ENCODE measurements at places on chromosomes 1 and 21.

GRCh38 chr1:44250068-44250781, 37.0 kb downstream of the DMAP1 start:
- no peak for DNase-seq

DNA sequence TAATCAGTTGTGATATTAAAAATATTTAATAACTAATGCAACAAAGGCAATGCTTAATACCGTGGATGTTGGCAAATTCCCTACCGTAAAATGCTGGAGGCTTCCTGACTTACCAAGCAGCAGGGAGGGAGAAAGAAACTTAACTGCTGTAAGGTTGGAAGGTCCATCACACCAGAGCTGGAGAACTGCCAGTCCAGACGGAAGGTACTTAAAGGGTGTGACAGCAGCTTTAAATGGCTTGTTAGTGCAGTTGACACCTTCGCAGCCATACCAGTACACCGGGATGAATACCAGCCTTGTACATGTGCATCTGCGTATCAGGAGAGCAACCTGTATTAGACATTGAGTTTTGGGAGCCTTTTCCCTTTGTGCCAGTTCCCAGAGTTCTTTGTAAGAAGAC, 269.5 kb upstream of the NCAM2 start:
- no peak for DNase-seq

DNA sequence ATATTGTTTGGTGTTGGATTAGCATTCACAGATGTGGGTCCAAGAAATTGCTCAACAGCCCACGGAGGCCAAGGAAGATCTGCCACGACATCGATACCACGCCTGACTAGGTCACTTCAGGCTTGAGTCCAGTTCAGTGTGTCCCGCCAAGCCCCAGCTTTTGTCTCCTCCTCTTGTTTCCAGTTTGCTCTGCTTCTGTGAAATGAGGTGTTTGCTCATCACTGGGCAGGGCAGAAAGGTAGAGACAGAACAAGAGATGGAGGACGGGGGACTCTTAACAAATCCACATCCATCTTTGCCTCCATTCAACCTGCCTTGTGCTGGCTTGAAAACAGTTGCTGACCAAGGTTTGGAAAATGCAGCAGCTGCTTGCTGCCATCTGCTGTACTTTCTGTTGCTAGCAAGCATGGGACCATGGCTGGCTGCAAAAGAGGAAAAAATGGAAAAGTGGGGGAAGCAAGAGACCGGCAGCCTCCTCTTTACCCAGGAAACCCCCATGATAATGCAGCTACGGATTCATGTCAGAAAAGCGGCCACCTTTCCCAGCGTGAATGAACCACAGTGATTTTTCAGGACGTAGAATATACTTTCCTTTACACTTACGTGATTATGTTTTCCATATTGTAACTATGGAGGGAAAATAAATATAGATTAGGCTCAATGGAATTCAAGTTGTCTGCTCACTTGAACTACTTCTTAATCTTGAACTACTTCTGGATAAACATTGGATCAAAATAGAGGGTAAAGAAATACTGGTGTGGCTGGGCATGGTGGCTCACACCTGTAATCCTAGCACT, 80.2 kb upstream of the GREM2 start:
- DNase-seq: peak; percentile 38

- no peak for DNase-seq
Observed at GRCh38 chr1:40064797-40065499, 24.4 kb downstream of the CAP1 start.

- DNase-seq: no peak
Observed at GRCh38 chr1:198287916-198288315, 131.1 kb downstream of the NEK7 start.

- peak; percentile 4 for DNase-seq
Observed at GRCh38 chr21:39867198-39867650, at the start of gene PCP4. Gene PCP4 (plus strand): TSS chr21:39867438. CDS start chr21:39867502, 64 bp downstream.

GRCh38 chr1:202264300-202264699, 70.7 kb downstream of the LGR6 start:
- DNase-seq: no peak

DNA sequence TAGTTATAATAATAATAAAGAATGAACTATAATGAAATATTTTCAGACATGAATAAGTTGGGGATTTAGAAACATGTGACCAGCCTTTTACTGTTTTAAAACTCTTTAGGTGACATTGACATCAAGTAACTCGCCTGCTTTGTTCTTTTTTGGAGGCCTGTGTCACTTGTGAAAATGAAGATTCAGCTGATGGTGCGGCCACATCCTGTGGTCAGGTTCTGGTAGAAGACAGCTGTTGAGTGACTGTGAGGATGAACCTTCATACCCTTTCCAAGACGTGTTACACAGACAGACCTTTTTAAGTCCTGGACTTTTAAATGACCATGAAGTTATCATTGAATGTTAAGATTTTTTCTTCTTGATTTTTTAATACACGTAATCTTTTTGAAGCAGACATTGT, 10.3 kb downstream of the UTS2 start:
- DNase-seq: peak; percentile 6

DNA sequence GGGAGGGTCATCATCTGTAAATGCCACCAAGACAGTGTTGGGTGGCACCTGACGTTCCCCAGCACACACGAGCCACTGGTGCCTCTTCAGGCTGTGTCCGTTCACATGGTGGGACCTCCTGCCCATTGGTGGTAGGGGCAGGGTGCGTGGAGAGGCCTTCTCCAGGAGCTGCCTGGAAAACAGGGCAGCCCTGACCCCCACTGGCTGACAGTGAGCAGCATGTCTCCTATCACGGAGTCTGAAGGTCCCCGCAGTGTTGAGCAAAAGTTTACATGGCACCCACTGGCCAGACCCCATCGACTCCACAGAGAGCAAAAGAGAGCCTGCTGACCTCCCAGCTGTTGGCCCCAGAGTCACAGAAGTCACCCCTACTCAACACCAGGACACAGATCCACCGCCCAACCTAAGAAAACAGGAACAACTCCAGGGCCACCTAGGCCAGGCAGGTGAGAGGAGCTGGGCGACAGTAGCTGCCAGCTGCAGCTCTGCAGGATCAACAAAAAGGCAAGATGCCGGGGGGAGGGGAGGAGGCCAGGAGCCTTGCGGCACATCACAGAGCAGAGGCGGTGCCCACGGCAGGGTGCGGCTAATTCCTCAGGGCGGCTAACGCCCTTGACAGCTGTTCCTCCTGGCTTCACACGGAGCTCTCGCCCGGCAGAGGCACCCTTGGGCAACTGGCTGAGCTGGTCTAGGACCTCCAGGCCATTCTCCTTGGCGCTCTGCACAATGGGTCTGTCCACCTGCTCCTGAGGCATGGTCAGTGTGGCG, 14.4 kb upstream of the IFI6 start:
- DNase-seq: no peak

DNA sequence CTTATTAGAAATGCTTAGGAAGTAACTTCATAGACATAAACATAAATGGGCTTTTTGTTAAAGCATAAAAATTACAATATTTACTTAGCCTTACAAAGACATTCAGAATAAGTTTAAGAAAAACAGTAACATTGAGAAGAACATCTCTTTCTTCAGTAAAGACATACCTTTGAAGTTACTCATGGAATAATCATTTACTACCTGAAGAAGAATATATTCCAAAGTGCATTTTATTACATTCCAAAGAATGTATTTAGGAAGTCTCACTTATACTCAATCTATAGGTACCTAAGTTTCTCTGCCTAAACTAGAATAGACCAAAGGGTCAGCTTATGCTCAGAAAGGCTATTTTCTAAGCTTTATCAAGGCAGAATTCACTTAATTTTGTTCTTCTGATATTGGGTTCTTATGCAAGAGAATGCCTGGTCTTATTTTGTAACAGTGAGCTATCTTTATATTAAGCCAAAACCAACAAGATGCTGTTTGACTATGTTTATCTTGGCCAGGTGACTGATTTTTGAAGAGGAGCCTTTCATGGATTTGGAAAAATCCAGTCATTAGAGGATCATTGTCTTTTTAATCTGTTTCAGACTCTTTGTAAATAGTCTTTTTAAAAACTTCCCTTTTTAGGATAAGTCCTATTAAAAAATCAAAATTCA, 110.1 kb downstream of the OLFML2B start:
- DNase-seq: no peak

GRCh38 chr1:182652933-182653332, 31.5 kb downstream of the RGS8 start:
- no peak for DNase-seq

- peak; percentile 73 for DNase-seq
Observed at GRCh38 chr1:6028042-6028850, 17.4 kb upstream of the KCNAB2 start.

DNA sequence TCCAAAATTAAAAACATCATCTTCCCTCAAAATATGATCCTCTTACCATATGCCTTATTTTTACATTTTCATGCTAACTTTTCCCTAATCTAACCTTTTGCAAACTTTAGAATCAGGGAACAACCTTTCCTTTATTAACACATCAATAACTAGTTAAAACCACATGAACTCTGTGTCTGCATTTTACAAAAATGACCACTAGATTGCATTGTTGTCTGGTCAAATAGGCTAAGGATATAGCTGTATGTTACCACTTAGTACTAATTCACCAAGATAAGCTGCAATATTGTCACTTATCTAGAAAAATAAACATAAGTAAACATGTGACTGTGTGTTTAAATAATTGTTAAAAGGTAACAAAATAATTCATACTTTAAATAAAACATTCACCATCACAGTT, 82.3 kb downstream of the DENND1B start:
- DNase-seq: no peak

DNA sequence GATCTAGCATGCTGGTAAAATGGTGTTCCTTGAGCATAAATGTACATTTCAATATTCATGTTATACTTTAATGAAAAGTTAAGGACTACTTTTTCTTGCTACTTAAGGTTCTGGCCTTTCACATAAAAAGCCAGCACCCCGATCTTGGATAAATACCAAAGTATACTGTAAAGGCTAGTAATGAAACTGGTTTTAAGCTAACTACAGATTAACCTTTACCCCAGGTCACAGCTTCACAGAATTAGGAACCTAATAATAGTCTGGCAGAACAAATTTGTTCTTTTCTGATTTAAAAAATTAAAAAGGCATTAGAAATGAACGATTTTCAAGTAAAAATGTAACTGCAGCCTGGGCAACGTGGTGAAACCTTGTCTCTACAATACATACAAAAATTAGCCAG, 23.5 kb downstream of the DIPK1A start:
- no peak for DNase-seq

DNA sequence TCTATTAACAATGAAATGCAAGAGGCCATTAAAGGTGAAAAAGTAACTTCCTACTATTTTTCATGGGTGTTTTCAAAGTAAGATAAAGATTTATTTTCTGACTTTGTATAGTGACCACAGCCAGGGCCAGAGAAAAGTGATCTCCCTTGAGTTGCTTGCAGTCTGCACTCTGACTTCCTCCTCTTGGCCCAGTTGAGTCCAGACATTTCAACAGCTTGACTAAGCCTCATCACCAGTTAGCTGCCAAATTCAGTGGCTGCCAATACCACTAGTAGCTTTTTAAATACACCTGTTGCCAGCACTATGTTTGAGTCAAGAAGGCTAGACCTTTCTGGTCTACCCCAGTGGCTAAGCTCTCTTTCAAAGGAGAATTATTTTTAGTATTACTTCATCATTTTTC, 3.7 kb upstream of the NEK7 start:
- DNase-seq: no peak

- no peak for DNase-seq
Observed at GRCh38 chr1:204335533-204335932, 24.2 kb downstream of the PLEKHA6 start.

- DNase-seq: no peak
Observed at GRCh38 chr21:42594616-42595282, 58.7 kb upstream of the PDE9A start.

DNA sequence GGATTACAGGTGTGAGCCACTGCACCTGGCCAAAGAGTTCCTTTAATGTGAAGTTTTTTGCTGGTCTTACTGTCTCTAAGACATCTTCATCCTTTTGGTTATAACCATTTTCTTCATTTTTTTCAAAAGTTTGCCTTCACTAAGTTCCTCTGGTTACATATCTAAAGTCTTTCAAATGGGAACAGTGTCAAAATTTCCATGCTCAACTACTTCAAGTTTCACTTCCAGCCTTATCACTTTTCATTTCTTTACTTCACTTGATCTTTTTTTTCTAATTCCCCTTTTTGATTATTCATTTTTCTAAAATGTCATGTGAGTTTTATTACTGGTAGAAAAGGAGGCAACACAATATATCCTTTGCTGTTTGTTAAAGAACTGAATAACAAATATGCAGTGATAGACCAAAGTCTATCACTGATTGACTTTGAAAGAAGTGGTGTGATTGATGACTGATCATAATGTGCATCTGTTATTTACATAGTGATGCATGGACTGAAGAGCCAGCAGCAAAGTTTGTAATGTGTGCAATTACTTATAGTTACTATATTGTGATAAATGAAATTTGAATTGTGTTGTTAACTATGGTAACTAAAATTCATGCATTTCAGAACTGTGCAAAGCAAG, 16.0 kb upstream of the ZFYVE9 start:
- DNase-seq: no peak

- no peak for DNase-seq
Observed at GRCh38 chr1:174940646-174941175, 59.0 kb upstream of the CACYBP start.

GRCh38 chr1:15620155-15620545, 2.9 kb downstream of the DDI2 start:
- peak; percentile 60 for DNase-seq

DNA sequence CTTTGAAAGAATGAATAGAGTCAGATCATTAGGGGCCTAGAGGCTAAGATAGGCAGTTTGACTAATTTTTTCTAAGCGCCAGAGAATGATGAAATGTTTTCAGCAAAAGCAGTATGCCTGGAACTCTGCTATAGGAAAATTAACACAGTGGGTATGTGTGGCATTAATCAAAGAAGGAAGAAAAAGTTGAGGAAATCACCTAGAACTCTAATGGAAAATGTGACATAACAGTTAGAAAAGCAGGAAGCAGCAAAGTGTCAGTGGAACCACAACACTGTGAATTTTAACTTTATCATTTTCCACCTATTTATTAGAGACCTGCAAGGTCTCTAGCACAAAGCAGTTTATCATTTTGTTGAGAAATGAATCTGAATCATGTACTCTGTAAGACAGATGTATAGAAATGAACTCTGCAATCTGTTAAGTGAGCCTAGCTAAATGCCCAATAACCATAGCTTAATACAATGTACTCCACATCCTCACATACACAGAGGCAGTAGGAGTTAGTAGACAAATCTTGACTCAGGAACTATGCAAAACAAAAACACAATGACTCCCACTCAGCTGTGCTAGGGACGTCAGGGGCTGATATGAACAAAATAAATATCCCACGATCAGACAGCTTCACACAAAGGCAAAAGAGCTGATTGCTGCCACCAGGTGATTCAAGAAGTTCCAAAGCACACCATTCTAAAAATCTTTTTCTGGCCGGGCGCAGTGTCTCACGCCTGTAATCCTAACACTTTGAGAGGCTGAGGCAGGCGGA, 500.7 kb upstream of the NFIA start:
- DNase-seq: no peak

DNA sequence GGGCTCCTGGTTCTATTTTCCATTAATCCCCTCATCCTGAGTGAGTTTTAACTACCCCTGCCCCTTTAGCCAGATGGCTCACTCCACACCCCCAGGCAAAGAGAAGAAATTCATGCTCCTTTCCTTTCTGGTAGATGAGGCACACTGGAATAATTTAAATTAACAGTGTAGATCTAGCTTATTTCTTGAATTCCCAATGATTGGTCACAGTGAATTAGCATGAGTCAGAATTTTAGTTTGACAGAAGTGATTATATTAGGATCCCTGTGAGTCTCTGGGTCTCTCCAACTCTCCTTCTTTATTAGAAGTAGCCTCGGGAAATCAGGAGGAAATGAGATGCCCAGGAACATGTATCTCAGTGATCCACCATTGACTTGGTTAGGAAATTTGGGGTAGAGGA, 103.1 kb upstream of the KAZN start:
- DNase-seq: no peak

GRCh38 chr1:28926629-28927265, 12.4 kb downstream of the EPB41 start:
- DNase-seq: peak; percentile 88

GRCh38 chr1:206725109-206725963, 40.6 kb downstream of the MAPKAPK2 start:
- DNase-seq: peak; percentile 65

Data from CD4-positive, alpha-beta T cell treated with Interleukin-17A for 1 hour (primary cell).